ENCODE measurements at places on chromosomes 16 and 17.

- no peak for DNase-seq
Observed at GRCh38 chr16:4370570-4371356, 885 bp upstream of the VASN start.

GRCh38 chr16:19145010-19145409, 23.0 kb upstream of the SYT17 start:
- no peak for DNase-seq

- DNase-seq, result no peak
Observed at GRCh38 chr16:88058136-88058535, 106.9 kb downstream of the BANP start.

- DNase-seq, result no peak
Observed at GRCh38 chr16:81797443-81797842, 18.4 kb downstream of the PLCG2 start.

GRCh38 chr16:12173121-12173520, 196.6 kb downstream of the SNX29 start:
- no peak for DNase-seq

- no peak for DNase-seq
Observed at GRCh38 chr16:85824161-85825135, 25.0 kb downstream of the COX4I1 start.

- DNase-seq, result no peak
Observed at GRCh38 chr17:2863204-2863603, 67.0 kb downstream of the RAP1GAP2 start.

- no peak for DNase-seq
Observed at GRCh38 chr17:54882950-54883349, 17.7 kb upstream of the TOM1L1 start.

DNA sequence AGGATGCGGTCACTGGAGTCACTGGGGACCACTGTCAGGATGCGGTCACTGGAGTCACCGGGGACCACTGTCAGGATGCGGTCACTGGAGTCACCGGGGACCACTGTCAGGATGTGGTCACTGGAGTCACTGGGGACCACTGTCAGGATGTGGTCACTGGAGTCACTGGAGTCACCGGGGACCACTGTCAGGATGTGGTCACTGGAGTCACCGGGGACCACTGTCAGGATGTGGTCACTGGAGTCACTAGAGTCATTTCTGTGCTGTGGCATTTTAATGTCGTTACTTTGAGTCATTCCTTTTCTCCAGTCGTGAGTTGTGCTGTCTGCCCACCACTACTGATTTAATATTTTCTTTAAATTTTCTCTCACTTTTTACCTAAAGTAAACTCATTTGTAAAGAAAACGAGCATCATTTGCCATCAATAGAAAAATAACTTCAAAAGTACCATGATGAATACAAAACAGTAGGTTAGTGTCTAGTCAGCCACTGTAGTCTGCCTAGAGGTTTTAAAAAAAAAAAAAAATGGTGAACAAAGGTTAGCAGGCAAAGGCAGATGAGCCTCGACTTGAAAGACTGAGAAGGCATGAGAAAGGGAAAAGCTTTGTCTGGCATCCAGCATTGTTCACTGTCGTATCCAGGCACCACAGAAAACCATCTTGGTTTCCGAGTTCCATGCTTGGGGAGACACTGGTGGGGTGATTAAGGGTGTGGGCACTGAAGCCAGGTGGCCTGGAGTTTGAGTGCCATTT, 346.6 kb downstream of the SNX29 start:
- no peak for DNase-seq

DNA sequence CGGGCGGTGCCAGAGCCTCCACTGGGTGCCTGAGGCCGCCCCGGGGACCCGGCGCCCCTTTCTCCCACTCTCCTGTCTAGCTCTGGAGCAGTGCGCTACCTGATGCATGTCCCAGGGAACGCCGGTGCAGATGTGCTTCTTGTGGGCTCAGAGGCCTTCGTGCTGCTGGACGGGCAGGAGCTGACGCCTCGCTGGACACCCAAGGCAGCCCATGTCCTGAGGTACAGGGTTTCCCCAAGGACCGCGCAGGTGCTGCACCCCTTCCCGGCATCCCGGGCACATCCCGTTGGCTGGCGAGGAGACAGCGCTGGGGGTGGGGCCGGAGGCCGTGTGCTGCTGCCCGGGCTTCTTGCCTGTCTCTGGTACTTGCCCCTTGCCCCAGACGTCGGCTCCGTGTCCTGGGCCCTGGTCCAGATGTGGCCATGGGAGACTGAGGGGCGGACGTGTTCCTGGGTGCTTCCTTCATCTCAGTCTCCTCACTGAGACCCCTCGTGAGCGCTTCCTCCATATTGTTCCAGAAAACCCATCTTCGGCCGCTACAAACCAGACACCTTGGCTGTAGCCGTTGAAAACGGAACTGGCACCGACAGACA, 12.5 kb downstream of the RGS11 start:
- no peak for DNase-seq

- DNase-seq, result no peak
Observed at GRCh38 chr17:68198931-68199836, 48.7 kb upstream of the AMZ2 start.

DNA sequence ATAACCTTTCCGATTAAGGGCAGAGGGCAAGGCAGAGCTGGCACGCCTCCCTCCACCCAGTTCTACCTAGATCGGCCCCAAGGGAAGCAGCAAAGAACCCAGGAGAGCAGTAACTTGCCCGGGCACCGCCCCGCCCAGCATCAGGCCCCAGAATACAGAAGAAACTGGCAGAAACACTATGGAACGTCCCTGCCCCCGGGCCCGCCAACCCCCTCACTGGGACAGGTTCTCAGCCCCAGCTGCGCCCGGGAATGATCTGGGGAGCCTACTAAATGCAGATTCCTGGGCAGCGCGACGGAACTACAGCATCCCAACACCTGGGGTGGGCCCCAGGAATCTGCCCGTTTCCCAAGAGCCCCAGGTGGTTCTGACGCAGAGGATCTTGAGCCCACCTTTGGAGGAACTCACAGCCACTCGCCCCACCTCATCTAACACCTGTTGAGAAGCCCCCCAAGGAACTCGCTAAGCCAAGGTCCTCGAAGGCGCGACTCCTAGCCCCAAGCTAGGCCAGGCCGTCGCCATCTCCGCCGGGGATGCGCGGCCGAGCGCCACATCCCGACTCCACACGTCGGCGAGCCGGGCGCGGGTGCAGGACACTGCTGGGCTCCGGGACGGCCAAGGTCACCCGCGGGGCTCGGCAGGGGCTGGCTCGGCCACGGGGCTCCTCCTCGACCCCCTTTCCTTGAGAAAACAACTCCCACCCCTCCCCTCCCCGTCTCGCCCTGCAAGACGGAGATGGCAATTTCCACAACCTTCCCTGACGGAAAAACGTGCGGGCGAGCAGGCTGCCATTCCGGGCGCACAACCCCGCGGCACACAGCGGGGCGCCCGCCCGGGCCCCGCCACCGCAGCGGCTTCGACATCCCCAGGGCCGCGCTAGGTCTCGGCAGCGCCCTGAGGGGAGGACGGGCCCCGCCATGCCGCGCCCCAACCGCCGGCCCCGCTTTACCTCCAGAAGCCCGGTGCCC, 913 bp downstream of the CDIP1 start:
- DNase-seq, result no peak

- no peak for DNase-seq
Observed at GRCh38 chr17:80427366-80428282, 12.7 kb downstream of the ENDOV start.

- no peak for DNase-seq
Observed at GRCh38 chr17:73532421-73532901, 111.8 kb downstream of the SDK2 start.

GRCh38 chr16:27027971-27028370, 38.8 kb upstream of the C16orf82 start:
- no peak for DNase-seq

- no peak for DNase-seq
Observed at GRCh38 chr17:21297597-21297996, 13.1 kb downstream of the MAP2K3 start.

GRCh38 chr16:4989391-4990006, 31.4 kb downstream of the SEC14L5 start:
- DNase-seq, result no peak

GRCh38 chr17:8141741-8142140, 10.5 kb downstream of the PER1 start:
- DNase-seq, result no peak

- no peak for DNase-seq
Observed at GRCh38 chr17:50153650-50154575, 3.4 kb upstream of the PPP1R9B start.
